ENCODE measurements at places on chromosomes 5 and 9. TPM values are rescaled to one million over a fixed set of nuclear protein-coding genes. Genes with fewer than 3 reads are reported as not detected.

DNA sequence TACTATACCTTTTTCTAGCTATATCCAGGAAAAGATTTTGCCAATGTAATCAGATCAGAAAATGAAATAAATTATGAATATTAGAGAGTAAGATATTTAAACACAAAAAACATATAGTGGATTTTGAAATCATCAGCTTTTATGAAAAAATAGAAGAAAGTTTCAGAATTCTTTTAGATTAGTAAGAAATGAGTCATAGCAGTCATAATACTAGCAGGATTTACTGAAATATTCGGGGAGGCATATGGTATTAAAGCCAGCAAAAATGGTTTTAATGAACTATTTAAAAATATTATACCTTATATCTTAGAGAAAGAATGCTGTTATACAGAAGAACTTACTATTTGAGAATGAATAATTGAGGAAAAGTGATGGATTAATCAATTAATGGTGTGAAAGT lies 303.6 kb upstream of the NUDT12 start:
- no peak overlapping the region for H3K4me3 ChIP-seq
- H3K27me3 ChIP-seq = no peaks in the 10 kb centered on the region
- H3K4me1 ChIP-seq = no peaks in the 10 kb centered on the region
- DNase-seq = no peak
- no peak overlapping the region for H3K27ac ChIP-seq

Gene NUTM2G
- total RNA-seq = not detected

Gene SPATA31E1
- total RNA-seq = not detected

DNA sequence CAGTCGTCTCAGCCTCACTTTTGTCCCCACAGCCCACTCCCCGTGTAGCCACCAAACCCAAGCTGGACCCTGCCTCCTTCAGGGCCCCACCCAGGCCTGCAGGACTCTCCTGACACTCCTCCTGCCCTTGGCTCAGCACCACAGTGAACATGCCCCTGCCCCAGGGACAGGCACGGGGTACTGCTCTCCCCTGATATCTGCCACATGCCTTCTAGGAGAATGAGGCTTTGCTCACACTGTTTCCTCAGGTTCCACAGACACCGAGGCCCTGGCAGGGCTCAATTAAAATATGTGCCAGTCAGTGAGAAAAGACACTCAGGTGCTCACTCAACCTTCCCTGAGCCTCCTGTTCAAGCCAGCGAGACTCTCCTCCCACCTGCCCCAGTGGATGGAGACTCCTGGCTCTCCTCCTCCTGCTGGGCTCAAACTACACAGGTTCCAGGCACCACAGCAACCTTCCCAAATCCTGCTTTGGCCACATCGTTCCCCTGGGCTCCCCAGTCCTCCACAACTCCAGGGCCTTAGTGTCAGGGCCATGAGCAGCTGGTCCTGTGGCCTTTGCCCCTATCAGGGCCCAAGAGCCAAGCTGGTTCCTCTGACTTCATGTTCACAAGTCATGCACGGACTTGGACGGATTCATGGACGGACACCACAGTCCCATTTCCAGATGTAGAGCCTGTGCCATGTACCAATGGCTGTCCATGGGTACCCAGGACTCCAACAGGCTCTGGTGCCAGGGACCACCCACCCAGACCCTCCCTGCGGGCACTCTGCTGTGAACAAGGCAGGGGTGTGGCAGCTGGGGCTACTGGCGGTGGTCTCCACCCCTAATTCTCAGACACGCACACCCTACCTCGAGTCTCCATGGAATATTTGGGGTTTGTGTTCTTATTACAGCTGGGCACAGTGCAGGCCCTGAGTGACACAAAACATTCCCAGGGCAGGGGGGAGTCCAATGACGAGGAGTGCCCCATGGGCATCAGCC lies 36.6 kb downstream of the BICD2 start:
- DNase-seq = peak; percentile 35
- H3K27me3 ChIP-seq = no peaks in the 10 kb centered on the region
- H3K27ac ChIP-seq = no peak overlapping the region
- H3K36me3 ChIP-seq = no peaks in the 10 kb centered on the region
- H3K4me3 ChIP-seq = no peak overlapping the region

Gene SHOC1
- total RNA-seq = 0.33 TPM

Gene ARSI
- 1.3 TPM for total RNA-seq

Gene ZFP62
- 18.6 TPM for total RNA-seq

DNA sequence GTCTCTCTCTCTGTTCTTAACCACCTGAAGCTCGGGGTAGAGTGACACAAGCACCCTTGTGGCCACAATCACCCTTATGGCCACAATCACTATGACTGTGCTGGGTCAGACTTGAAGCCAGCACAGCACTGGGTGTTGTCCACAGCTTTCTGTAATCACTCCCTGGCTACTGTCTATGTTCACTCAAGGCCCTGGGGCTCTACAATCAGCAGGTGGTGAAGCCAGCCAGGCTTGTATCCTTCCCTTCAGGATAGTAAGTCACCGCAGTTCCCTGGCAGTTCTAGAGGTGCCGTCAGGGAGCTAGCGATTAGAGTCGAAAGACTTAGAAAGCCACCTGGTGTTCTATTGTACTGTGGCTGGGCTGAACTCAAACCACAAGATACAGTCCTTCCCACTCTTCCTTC lies 44.2 kb downstream of the GDA start:
- no peak for DNase-seq
- no peaks in the 10 kb centered on the region for H3K36me3 ChIP-seq
- H3K4me3 ChIP-seq = no peak overlapping the region
- H3K4me1 ChIP-seq = no peaks in the 10 kb centered on the region

Gene OGN
- total RNA-seq = 17.7 TPM

Gene SH2D3C
- 6.0 TPM for total RNA-seq

- no peaks in the 10 kb centered on the region for H3K36me3 ChIP-seq
- no peak for DNase-seq
- no peak overlapping the region for H3K4me3 ChIP-seq
- H3K4me1 ChIP-seq = peaks cover 5% of the 10 kb centered on the region
- H3K27me3 ChIP-seq = no peaks in the 10 kb centered on the region
These were observed 4.3 kb downstream of the NKD2 start for GRCh38 chr5:1012900-1013237.

DNA sequence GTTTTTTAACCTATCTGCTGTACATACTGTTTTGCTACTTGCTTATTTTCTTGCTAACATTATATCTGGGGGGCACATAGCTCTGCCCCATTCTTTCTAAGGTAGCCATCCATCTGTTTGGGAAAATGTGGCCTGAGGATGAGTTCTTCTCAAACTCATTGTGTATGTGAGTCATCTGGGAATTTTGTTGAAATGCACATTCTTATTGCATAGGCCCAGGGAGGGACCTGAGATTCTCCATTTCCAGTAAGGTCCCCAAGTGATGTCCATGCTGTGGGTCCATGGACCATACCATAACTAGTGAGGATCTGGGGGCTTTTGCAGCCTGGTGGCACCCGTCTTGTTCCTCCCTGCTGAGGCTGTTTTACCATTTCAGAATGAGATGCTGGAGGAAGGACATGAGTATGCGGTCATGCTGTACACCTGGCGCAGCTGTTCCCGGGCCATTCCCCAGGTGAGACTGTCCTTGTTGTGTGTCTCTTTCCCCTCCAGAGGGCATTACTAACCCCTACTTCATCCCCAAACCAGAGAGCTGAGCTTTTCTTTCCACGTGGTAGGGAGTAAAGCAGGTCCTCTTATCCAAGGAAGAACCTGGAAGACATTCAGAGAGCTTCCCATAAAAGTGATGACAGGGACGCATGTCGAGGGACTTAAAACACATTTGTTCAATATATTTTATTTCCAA lies 28.6 kb downstream of the CYFIP2 start:
- no peaks in the 10 kb centered on the region for H3K36me3 ChIP-seq
- H3K27me3 ChIP-seq = no peaks in the 10 kb centered on the region
- H3K4me1 ChIP-seq = no peaks in the 10 kb centered on the region
- DNase-seq = no peak
- H3K27ac ChIP-seq = no peak overlapping the region

Gene EDIL3
- total RNA-seq = 7.2 TPM

Gene RGS7BP
- under 0.01 TPM for total RNA-seq

GRCh38 chr9:130937146-130938076 lies 1.6 kb downstream of the FIBCD1 start:
- no peak for DNase-seq
- H3K4me1 ChIP-seq = peaks cover 15% of the 10 kb centered on the region
- no peaks in the 10 kb centered on the region for H3K36me3 ChIP-seq
- H3K4me3 ChIP-seq = no peak overlapping the region

DNA sequence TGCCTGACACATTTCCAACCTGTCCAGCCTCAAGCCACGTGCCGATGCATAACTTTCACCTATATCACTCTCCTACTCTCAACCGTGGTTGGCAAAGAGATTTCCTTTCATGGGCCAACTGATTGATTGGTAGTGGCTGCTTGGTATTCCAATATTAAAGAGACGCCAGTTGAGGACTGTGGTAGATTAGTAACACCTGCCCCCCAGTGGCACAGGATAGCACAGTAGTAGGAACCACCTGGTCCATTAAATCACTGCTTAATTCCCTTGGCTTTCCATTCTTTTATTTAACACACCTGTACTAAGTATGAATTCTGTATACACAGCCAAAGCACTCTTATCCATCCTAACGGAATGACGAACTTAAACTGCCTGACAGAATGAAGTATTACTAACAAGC lies 19.1 kb upstream of the FOXB2 start:
- no peaks in the 10 kb centered on the region for H3K27me3 ChIP-seq
- no peaks in the 10 kb centered on the region for H3K4me1 ChIP-seq
- no peak overlapping the region for H3K4me3 ChIP-seq
- no peak for DNase-seq
- no peak overlapping the region for H3K27ac ChIP-seq

Gene CRHBP
- 2.3 TPM for total RNA-seq

DNA sequence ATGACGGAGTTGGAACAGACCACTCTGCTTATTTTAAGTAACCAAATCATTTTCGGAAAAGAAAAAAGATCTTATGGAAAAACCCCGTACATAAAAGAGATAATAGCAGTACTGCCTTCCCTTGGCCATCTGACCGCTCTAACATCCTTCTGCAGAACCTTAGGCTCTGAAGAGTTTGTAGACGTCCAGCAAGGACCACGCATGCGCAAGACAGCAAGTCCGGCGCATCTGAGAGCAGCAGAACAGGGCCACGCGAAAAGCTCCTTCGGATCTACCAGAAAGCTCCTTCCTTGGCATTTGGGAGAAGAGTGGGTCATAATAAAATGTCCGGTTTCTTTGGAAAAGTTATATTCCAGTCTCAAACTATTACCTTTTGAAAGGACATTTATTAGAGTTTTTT lies 26.8 kb downstream of the PAX5 start:
- H3K4me3 ChIP-seq = no peak overlapping the region
- no peaks in the 10 kb centered on the region for H3K36me3 ChIP-seq
- H3K4me1 ChIP-seq = no peaks in the 10 kb centered on the region
- H3K27ac ChIP-seq = no peak overlapping the region
- DNase-seq = no peak
- peaks cover 67% of the 10 kb centered on the region for H3K27me3 ChIP-seq

DNA sequence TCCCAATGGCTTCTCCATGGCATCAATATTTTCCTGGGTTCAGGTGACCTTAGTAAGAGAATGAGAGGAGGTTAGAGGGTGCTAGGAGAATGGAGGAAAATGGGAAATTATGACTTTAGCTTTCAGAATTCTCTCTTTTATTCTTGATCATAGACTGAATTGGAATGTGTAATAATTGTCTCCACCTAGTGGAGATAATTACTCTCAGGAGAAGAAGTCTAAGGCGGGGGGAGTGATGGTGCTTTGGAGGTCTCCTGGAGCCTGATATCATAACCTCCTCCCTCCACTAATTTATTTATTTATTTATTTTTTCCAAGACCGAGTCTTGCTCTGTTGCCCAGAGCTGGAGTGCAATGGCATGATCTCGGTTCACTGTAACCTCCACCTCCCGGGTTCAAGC lies 221.3 kb downstream of the GRIA1 start:
- no peak for DNase-seq
- H3K4me3 ChIP-seq = no peak overlapping the region
- no peaks in the 10 kb centered on the region for H3K36me3 ChIP-seq
- no peak overlapping the region for H3K27ac ChIP-seq
- no peaks in the 10 kb centered on the region for H3K4me1 ChIP-seq

GRCh38 chr5:3300726-3301125 lies 294.9 kb upstream of the IRX1 start:
- no peak for DNase-seq
- no peak overlapping the region for H3K4me3 ChIP-seq
- H3K27ac ChIP-seq = no peak overlapping the region

Gene DND1
- total RNA-seq = 1.4 TPM

- no peaks in the 10 kb centered on the region for H3K4me1 ChIP-seq
- H3K4me3 ChIP-seq = no peak overlapping the region
- DNase-seq = no peak
- H3K27ac ChIP-seq = no peak overlapping the region
These were observed 82.7 kb downstream of the DROSHA start for GRCh38 chr5:31449174-31449573.

Gene ZBTB6
- 8.2 TPM for total RNA-seq

Gene FAM219A
- total RNA-seq = 9.2 TPM

- H3K4me3 ChIP-seq = no peak overlapping the region
- no peaks in the 10 kb centered on the region for H3K4me1 ChIP-seq
- no peak for DNase-seq
- H3K27ac ChIP-seq = no peak overlapping the region
These were observed 119.6 kb downstream of the SGCD start for GRCh38 chr5:156446526-156446925.

GRCh38 chr5:42929871-42930270 lies 110.2 kb downstream of the ANXA2R start:
- no peak overlapping the region for H3K4me3 ChIP-seq
- no peaks in the 10 kb centered on the region for H3K36me3 ChIP-seq
- H3K4me1 ChIP-seq = no peaks in the 10 kb centered on the region
- no peaks in the 10 kb centered on the region for H3K27me3 ChIP-seq
- DNase-seq = no peak

DNA sequence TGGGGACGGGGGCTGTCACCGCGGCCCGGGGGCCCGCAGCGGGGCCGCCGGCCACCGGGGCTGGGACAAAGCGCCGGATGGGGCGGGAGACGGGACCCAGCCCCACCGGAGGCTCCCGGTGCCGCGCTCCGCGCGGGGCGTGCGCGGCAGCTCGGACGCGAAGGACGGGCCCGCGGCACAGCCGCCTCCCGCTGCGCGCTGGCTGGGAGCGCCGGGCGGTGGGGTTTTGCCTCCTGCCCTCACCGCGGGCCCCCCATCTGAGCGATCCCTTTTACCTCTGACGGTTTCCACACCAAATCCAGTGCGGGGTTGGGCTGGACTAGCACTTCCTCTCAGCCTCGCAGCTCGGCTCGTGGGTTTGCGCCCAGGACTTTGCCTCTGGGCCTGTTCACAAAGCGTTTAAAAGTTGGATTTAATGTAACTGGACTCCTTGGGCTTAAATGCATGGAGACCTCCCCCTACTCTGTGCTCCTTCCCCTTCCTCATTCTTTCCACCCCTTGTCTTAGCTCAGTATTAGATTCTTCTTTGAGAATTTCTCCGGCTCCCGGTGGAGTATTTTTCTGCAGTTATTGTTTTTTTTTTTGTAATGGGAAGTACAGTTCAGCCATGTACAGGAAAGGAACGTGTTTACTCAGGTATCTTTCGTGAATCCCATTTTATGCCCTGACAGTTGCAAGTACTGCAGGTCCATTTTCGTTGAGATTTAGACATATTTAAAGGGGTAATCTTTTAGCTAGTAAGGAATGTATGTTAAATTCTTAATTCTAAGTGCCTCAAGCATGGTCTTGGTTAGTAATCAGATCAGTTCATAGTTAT lies 691 bp downstream of the FCHO2 start:
- H3K27ac ChIP-seq = peak overlapping the region; percentile 96
- no peaks in the 10 kb centered on the region for H3K36me3 ChIP-seq
- no peaks in the 10 kb centered on the region for H3K27me3 ChIP-seq
- H3K4me1 ChIP-seq = no peaks in the 10 kb centered on the region

All from breast epithelium (tissue), 4 donors.